Stimulated activated CD8-positive, alpha-beta memory T cell treated with anti-CD3 and anti-CD28 coated beads, Interleukin-4, amount 100 ng/mL, for 4 hours (primary cell): ENCODE measurements at places on chromosomes 11 and 22.

DNA sequence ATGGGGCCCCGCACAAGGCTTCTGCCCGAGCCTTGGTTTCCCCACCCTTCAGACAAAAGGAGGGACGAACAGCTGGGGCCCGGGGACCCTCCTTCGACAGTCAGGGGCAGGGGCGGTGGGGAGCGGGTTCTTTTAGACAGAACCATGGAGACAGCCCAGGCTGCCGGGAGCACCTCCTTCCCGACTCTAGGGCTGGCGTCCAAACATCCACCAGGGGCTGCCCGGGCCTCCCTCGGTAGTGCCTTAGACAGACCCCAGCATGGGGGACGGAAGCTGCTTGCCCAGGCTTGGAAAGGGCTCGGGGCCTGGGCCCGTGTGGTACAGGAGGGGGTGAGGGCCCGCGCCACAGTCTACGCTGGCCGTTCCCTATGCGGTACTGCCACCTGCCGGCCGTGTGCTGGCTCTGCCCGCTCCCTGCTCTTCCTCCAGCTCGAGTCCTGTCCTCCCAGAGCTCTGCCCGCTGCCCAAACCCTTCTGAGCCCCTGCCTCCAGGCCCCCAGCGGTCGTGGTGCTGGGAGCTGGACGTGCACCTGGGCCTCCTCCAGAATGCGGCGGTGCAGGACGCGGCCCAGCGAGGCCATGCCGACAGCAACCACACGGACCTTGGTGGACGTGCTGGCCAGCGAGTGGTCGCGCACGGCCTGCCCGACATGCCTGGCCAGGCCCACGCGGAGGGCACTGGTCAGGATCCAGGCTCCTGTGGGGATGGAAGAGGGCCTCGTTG is 20.1 kb downstream of the TSSC4 start:
- peak; percentile 41 for DNase-seq

- no peak for DNase-seq
Observed at GRCh38 chr22:41838842-41839618, 6.1 kb downstream of the SREBF2 start.

GRCh38 chr11:61694602-61694939 is 14.4 kb downstream of the DAGLA start:
- no peak for DNase-seq

DNA sequence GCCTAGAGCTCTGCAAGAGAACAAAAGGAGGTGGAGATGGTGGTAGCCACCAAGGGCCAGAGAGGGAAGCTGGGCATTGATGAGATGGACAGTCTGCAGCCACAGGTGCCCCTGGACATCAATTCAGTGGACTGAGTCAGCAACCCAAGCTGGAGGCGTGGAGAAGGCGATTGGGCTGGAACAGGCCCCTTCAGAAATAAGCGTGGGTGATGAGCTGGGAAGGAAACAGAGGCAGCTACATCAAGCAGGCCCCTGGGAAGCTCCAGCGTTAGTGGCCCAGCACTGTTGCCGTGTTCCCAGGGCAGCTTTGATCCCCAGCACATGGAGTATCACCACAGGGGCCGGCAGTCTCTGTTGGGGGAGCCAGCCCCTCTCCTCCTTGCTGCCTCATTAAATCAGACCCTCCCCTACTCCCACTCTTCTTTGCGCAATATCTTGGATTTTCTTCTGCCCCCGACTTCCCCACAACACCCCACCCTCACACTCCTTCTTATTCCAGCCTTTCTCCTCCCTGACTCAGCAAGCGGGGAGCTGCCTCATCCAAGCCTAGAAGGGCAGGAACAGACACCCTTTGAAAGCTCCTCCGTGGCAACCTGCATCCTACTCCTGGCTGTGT is 31.7 kb upstream of the OAF start:
- DNase-seq: no peak

DNA sequence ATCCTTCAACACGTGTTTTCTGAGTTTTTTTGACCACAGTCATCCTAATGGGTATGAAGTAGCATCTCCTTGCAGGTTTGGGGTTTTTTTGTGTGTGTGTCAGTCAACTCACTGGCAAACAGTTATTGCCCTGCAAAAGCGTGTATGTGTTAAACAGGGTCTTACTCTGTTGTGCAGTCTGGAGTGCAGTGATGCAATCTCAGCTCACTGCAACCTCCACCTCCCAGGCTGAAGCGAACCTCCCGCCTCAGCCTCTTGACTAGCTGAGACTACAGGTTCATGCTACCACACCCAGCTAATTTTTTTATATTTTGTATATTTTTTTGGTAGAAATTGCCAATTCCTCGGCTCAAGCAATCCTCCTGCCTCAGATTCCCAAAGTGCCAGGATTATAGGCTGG is 15.4 kb downstream of the CELSR1 start:
- DNase-seq: no peak

- no peak for DNase-seq
Observed at GRCh38 chr11:7467652-7468051, 17.7 kb upstream of the OLFML1 start.

DNA sequence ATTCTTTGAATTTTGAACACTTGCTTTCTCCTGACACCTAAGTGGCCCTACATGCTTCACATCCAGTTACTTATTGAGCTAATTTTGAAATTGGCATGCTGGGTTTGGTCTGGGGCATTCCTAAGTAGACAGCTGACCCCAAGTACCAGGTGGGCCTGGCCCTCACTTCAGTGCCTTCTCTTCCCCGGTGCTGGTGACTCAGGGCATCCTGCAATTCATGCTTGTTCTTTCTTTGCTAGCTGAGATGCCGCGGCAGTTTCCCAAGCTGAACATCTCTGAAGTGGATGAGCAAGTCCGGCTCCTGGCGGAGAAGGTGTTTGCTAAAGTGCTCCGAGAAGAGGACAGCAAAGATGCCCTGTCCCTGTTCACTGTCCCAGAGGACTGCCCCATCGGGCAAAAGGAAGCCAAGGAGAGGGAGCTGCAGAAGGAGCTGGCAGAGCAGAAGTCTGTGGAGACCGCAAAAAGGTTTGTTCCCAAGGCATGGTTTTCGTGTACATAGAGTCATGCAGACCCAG is 6.3 kb downstream of the AMPD3 start:
- no peak for DNase-seq

- DNase-seq: no peak
Observed at GRCh38 chr11:74282421-74282820, 29.0 kb downstream of the P4HA3 start.

GRCh38 chr22:48713272-48714205 is 1114.1 kb downstream of the BRD1 start:
- no peak for DNase-seq

GRCh38 chr11:110294509-110294908 is 1.9 kb downstream of the RDX start:
- DNase-seq: no peak

DNA sequence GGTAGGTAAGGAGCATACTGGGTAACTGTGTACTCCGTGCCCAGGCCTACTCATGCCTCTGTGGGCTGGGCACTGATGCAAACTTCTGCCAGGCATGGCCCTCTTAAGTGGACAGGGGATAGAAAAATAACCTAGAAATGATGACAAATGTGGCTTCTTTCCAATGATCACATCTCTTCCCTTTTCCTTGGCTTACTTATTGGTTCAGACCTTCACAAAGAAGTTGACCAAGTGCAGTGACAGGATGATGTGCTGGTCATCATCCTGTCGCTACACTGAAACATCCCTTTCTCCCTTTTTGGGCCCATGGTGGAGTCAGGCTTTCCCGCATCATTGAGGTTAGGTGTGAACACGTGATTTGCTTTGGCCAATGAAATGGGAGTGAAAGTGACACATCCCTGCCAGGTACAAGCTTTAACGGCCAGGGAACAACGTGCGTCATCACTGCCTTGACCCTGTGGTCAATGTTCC is 31.8 kb upstream of the APOBEC3A start:
- DNase-seq: no peak

- DNase-seq: peak; percentile 32
Observed at GRCh38 chr11:73980001-73980961, 2.4 kb downstream of the UCP2 start.

DNA sequence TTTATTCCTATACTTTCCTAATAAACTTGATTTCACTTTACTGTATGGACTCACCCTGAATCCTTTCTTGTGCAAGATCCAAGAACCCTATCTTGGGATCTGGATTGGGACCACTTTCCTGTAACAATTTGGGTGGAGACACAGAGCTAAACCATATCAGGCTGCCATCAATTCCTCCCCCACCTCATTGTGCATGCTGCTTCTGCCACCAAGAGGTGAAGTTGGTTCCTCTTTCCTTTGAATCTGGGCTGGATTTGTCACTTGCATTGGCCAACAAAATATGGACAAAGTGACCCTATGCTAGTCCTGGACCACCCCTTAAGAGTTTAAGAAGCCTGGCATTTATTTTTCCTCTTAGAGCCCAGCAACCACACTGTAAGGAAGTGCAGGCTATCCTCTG is 39.4 kb upstream of the CEP295 start:
- DNase-seq: no peak

- no peak for DNase-seq
Observed at GRCh38 chr22:30047364-30047738, 32.9 kb upstream of the HORMAD2 start.

- no peak for DNase-seq
Observed at GRCh38 chr11:125062218-125062930, 731 bp upstream of the SLC37A2 start.

- DNase-seq: no peak
Observed at GRCh38 chr22:40654522-40655167, 18.1 kb upstream of the MRTFA start.

DNA sequence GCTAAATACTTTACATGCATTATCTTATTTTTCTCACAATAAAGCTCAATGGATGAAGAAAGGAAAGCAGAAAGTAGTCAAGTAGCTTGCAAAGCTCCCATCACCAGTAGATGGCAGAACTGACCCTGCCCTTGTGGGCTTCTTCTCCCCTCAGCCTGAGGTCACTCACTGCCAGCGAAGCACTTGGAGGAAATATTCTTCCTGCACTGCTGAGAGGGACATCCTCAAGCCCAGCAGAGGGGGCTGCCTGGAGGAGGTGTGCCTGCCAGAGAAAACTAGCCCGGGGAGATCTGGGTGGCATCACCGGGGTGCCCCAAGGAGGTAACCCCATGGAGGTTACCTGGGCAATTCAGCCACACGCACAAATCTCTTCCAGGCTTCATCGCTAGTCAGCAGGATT is 6.6 kb downstream of the APOL4 start:
- no peak for DNase-seq

DNA sequence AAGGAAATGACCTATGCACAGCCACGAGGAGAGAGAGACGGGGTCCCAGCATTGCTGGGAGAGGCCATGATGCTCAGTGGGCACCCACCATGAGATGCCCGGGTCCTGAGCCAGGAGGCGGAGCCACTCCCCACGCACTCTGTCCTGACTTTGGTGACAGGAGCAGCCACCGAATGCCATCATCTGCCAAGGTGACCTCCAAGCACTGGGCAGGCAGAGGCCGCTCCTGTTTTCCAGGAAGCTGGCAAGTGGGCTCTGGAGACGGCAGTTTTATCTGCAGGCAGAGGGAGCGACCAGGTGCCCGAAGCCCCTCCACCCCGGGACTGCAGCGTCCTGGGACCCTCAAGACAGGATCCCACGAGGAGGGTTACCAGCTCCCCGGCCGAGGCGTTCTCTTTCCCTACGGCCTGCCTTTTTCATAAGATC is 453.9 kb downstream of the BRD1 start:
- no peak for DNase-seq

GRCh38 chr11:45365961-45366618 is 79.9 kb upstream of the SYT13 start:
- DNase-seq: no peak

GRCh38 chr11:96141626-96142025 is 201.4 kb downstream of the MAML2 start:
- no peak for DNase-seq

DNA sequence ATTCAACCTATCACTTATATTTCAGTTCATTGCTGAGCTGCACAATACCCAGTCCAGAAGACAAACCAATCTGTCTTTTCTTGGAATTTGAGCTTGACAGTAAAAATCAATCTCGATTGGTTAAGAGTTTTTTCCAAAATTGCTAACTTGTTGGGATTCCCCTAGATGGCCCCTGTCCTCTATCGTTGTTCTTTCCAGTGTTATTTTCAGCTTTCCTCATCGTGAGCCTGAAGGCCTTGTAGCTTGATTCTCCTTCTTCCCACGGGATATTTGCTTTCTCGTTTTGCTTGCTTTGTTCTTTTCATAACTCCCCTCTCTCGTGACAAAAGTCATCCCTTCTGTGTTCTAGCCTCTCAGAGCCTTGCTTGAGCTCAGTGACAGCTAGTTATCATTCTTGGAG is 3.1 kb downstream of the OR8B8 start:
- DNase-seq: no peak

- no peak for DNase-seq
Observed at GRCh38 chr11:78190871-78191538, 2.3 kb downstream of the USP35 start.

DNA sequence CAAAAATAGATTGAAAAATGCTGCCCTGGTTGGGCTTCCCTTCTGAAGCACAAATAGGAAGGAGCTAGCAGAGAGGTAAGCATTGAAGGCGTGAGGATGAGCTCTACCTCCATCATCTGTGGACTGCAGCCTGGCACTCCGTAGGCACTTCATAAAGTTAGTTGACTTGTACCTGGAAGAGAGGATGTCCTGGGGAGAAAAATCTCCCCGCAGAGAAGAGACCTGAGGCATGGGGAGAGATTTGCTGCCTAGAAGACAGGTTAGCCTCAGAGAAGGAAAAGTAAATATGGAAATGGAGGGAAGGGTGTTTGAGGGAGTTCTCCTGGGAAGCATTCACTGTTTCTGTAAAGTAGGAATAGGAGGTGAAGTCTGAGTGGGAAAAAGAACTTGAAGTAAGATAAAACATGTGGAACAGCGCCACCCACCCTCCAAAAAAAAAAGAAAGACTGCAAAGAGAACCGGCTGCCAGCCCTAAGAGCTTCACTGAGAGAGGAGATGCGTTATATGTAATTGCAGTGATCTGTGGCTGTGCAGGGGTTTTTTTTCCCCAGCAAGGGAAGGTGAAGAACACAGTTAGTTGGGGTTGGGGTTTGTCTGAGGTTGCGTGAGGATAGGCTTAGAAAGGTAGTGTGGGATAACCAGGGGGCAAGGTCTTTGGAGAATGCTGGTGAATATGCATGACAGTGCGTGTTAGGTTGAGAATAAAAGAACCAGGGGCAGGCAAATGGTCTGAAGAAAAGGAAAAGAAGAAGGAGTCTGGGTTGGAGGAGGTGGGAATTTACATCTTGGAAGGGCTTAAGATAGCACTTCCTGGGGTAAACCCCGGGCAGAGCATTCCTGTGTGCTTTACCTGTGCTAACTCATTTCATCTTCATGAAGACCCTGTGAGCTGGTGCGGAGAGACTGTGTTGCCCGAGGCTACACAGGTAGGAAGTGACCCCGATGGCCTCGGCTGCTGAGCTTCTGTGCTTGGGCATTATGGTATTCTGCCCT is 16.0 kb downstream of the TNRC6B start:
- DNase-seq: no peak
